NCI-H1105 (cell line): ENCODE measurements at places on chromosomes 4 and X.

- no peak for DNase-seq
These were observed 6.8 kb upstream of the ODAPH start for GRCh38 chr4:75549019-75549418.

DNA sequence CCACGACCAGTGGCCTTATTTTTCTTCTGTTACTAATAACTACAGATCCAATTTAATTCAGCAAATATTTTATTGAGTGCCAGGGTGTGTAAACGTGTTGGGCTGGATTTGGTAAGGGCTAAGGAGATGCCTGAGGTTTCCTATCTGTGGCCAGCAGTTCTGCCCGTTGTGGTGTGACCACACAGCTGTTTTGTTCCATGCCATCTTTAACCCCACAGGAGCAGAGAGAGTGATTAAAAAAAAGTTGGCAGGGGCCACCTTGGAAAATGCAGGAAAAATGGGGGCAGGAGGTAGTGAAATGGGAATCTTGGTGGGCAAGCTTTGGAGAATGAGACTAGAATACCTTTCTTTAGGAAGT lies 1.1 kb downstream of the PLAC8 start:
- DNase-seq, result no peak

DNA sequence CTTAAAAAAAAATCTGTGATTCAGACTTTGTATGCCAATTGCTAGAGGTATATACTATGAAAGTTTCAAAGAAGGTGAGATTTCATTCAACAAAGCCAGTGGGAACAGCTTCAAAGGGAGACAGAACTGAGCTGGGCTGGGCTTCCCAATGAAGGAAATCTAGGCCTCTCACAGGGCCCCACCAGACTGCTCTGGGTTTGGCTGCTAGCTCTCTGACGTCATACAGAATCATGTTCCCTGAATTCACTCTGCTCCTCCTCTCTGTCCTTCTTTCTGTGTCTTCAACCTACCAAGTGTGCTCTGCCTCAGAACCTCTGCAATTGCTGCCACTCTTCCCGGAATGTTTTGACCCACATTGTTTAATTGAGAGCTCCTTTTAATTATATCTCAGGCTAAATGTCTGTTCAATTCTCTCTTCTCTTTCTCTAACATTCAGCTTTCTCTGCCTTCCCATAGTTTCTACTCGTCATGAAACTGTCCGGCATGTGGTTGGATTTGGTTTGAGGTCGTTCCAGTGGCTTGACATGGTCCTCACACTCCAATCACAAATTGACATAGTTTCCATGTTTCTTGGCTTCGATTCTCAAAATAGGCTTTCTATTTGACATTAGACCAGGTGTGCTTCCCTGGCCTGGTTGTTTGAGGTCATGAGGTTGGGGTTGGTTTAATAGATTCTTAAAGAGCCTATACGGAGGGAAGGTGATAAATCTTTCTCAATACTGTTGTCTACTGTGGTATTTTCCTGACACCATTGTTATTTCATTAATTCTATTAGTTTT lies 282.1 kb upstream of the EMCN start:
- no peak for DNase-seq

DNA sequence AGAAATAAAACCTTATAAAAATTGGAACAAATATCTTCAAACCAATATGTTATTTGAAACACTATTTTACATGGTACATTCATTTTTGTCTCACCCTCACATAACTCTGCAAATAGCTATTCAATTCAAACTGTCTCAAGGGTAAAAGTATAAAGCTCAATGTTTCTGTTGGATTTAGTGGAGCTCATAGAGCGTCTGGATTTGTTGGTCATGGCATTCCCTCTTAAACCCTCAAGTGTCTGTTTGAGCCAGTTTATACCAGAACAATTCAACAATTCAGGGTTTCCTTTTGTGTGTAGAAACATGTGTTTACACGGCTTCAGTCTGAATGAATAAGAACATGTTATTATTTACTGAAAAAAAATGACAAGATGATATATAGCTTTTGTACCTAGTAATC lies 161.6 kb downstream of the PCDH18 start:
- DNase-seq, result no peak

DNA sequence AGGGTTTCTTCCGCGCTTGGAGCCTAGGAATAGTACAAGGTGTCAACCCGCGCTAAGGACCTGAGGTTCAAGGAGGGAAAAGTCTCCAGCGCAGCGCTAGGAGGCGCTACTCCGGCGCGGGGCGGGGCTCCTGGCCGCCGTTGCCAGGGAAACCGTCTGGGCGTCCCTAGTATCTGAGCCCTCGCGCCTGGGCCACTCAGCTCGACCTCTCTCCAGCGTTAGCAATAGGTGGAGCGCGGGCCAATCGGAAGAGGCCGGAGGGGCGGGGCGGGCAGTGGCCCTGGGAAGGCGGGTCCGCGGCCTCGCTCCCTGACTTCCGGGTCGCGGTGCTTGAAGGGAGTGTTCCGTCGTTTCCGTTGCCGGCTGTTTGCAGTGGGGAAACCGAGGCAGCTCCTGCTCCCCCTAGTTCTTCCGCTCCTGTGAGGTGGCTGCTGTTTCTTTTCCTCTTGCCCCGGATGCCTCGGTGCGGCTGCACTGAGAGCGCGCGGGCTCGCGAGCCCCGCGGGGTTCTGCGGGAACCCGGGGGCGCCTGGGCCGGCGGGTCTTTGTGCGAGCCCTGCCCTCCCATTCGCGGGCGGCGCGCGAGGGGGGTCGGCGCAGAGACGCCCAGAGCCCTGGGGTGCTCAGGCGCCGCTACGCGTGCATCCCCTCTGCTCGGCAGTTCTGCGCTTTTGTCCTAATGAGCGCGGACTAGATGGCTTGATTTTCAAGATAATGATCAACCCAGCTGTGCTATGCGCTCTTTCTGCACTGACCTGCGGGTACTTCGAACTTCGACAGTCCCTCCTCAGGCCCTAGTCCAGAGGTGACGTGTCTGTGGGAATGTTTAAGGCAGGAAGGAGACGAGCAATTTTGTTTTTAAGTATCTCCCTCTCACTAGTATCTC lies at the start of gene ELMOD2:
Gene ELMOD2 (plus strand): TSS at position 312 of the 886 bp plus-strand sequence. CDS start 1,261 bp downstream, outside the sequence.
- peak; percentile 94 for DNase-seq

GRCh38 chrX:6983207-6983955 lies 164.1 kb upstream of the STS start:
- no peak for DNase-seq

DNA sequence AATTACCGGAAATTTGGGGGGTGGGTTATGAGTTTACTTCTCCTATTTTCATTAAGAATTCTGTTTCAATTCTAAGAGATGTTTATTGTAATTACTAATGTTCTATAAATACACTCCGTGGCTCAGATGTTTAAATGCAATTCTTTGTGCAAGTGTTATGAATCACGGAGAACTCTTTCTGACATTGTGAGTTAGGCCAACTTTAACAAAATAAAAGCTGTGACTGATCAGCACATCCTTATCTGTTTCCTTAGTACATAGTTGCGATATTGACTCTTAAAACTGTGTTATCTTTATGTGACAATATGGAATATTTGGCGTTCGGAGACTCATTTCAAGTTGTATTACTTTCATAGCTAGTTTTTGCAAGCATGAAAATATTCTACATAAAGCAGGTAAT lies 902 bp downstream of the KLHL4 start:
- DNase-seq, result no peak

DNA sequence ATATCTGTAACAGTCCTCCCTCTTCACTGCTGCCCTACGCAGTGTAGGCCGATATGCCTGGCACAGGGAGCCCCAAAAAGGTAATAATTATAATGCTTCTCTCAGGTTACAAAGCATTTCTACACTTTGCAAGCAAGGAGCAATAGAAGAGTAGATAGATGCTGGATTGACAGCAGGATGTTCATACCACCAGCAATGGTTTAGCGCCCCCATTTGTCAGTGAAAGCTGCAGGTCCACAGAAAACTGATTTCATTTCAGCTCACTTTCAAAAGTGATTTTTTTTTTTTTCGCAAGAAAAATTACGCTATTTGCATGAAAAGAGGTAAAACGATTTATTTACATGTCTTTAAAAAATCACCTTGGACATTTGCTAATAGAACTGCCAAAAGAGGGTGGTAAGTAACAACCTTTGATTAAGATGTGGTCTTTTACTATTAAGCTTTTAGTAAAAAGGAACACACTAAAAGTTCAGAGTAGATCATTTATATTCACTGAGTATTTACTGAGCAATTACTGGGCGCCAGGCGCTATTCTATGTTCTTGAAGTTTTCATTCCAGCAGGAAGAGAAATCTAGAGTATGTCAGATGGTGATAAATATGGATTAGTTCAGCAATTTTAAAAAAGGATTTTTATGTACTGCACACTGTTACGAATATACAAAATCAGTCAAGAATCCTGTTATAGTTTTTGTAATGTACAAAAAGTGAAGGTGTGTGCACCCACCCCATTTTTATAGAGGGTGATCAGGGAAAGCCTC lies 34.4 kb downstream of the HPF1 start:
- no peak for DNase-seq

DNA sequence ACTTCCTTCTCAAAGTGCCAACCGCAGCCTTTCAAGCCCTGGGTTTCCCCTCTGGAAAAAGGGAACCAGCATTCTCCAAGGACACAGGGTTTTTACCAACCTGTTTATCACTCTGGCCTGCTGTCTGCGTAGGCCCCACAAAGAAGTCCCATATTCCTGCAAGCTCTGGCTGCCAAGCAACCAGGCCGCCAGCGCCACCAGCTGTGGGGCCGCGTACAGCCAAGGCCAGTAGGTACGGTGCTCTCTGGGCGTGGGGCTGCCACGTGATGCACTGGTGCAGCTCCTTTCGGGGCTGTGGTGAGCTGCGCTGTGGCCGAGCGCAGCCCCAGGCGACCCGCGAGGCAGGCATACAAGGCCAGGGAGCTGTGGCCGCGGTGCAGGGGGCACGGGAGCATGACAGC lies 22.1 kb downstream of the LUZP4 start:
- DNase-seq, result no peak

GRCh38 chr4:137238456-137239162 lies 293.7 kb downstream of the PCDH18 start:
- peak; percentile 34 for DNase-seq

GRCh38 chrX:11632732-11633131 lies 33.0 kb downstream of the ARHGAP6 start:
- DNase-seq, result no peak

GRCh38 chrX:47264483-47265173 lies 31.8 kb downstream of the USP11 start:
- DNase-seq, result no peak

DNA sequence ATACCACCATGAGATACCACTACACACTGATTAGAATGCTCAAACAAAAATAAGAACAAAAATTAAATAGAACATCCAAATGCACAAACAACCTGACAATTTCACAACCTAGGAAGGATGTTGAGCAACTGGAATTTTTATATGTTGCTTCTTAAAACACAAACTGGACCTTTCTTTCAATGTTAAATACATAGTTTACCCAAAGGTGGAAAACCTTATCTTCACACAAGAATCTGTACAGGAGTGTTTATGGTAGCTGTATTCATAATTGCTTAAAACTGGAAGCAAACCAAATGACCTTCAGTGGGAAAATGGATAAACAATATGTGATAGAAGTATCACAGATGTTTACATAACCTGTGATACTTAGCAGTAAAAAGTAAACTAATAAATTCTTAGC lies 573.8 kb downstream of the MAGEB5 start:
- no peak for DNase-seq

DNA sequence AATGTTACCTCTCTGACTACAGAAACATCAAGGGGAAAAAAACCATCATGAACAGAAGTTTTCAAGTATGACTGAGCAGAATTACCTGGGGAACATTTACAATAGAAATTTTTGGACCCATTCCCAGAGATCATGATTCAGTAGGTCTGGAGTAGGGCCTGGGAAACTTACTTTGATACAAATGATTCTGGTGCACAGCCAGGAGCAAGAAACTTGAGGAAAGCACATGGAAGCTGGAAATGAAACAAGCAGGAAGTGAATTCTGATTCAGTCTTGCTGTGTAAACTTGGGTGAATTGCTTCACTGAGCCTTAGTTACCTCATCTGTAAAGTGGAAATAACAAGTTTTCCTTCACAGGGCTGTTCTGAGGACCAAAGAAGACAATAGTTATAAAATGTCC lies 192.5 kb upstream of the TAPT1 start:
- DNase-seq, result no peak

GRCh38 chr4:16136311-16136710 lies 52.5 kb upstream of the PROM1 start:
- DNase-seq, result no peak

DNA sequence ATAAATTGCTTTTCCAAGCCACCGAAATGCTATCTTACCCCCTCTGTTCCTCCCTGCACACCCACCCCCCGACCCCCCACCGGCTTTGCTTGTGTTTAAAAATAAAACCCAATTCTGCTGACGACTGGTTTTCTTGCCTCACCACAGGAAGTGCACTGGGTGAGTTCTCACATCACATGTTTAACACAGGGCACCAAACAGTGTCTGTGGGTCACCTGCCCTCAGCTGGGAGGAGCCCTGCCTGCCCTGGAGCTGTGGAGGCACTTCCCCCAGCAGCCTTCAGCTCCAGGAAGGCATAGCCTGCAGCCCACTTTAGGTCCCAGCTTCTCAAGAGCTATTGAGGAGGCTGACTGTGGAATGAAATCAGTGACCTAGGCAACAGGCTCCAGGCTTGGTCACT lies 8.8 kb downstream of the TMEM255A start:
- no peak for DNase-seq

GRCh38 chr4:138087066-138087719 lies 155.0 kb downstream of the SLC7A11 start:
- no peak for DNase-seq

DNA sequence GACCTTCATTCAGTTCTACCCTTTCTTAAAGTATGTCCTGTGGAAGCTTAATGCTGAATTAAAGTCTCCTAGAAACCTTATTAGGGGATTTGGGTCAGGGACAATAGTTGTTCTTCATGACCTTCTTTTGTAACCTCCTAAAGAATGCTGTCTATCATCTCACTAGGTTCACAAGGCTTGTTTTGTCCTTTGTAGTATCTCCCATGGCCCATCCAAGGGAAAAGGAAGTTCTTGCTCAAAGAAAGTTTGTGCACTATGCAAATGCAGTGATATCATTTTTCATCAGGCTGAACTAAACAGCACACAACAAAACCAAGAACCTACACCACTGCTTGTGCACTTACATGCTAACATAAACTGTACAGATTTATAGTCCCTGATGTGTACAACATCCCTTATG lies 46.6 kb upstream of the PGM2 start:
- DNase-seq, result no peak

- no peak for DNase-seq
These were observed 442.7 kb downstream of the RPA4 start for GRCh38 chrX:97326456-97326855.

DNA sequence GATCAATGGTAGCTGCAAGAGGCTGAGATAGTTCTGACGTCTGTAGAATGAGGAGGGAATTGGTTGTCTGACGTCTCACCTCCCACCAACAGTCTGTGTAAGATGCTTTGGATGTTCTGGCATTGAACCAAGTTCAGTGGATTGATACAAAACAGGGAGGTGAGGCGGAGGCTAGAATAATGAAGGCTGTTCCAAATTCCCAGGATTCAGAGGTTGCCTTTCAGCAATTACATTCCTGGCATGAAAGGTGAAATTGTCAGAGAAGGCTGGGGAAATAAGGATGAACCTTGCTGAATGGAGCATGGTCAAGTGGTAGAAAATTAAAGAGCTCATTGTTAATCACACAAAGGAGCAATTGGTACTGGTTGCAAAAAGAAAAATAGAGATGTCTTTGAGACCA lies 241.6 kb downstream of the FBXW7 start:
- DNase-seq, result no peak
